ENCODE measurements at places on chromosomes 3 and 15.

DNA sequence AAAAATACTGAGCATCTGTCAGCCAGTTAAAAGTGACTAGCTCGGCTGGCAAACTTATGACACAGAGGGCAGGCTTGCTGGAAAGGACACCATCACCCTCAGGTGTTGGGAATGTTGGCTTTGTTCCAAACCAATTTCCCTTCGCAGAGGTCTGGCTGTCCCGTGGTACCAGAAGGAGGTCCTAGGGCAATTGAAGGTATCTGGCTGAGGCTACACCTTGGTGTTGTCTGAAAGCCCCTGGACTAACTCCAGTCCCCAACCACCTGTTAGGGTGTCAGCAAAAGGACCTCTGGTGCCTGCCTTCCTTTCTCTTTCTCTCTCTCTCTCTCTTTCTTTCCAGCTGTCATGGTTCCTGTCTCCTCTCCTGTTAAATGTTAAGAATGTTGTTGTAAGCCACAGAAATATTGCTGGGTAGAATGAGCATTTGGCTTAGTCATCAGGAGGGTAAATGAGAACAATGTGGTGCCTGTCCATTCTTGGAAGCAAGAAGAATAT lies 12.5 kb downstream of the PRR20G start:
- no peak for DNase-seq

DNA sequence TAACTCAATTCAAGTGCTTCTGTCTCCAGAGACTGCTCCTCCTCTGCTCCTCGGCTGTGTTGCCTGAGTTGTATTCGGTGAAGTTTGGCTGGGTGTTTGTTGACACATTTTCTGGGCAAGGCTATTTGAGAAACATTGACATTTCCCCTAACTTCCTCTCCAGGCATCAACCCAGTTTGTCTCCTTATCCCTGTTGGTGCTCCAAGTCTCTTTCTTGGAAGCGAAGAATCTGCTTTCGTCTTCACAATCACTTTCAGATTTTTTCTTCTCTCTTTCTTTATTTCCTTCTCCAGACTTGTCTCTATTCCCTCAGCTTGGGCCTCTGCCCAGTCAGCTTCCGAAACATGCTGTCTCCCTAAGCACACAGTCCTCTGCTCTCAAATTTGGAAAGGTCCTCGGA lies 84.7 kb downstream of the ETV5 start:
- DNase-seq: no peak

- no peak for DNase-seq
These were observed 324.5 kb downstream of the TBL1XR1 start for GRCh38 chr3:176872771-176873209.

GRCh38 chr15:80637747-80638146 lies 57.4 kb upstream of the ABHD17C start:
- DNase-seq: no peak

DNA sequence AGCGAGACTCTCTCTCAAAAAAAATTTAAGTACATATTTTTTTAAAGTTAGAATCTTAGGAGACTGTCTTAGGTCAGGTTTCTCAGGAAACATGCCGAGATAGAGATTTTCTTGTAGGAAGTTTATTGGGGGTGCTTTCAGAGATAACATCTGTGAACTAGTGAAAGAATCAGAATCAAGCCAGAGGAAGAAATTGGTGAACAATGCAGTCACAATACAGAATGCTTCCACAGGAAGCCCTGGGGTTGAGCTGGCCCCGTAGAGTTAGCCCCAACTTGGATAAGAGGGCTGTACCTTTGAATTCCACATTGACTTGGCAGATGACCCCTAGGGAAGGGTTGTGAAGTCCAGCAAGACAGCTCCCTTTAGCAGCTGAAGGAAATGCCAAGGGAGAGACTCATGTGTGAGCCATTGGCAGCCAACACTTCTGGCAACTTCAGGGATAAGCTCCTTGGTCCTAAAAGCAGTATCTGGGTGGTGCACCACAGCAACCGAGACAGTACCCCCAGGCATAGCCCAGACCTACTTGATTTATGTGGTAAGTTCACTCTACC lies 7.1 kb upstream of the PLCB2 start:
- no peak for DNase-seq

DNA sequence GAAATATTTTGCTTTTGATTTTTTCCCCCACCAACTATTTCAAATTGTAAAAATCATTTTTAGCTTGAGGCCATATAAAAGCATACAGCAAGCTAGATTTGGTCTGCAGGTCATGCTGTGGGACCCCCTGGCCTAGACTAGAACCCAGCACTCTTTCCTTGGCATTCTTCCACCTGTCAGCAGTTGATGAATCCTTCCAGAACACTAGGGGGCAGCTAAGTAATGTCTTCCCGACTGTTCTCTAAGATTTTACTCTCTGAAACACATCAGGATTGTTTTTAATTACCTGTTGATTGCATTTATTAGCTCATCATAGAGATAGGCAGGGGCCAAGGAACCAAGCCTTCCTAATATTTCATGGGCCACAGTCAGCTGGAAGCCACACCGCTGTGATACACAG lies 174.5 kb downstream of the CACNA1D start:
- DNase-seq: no peak

DNA sequence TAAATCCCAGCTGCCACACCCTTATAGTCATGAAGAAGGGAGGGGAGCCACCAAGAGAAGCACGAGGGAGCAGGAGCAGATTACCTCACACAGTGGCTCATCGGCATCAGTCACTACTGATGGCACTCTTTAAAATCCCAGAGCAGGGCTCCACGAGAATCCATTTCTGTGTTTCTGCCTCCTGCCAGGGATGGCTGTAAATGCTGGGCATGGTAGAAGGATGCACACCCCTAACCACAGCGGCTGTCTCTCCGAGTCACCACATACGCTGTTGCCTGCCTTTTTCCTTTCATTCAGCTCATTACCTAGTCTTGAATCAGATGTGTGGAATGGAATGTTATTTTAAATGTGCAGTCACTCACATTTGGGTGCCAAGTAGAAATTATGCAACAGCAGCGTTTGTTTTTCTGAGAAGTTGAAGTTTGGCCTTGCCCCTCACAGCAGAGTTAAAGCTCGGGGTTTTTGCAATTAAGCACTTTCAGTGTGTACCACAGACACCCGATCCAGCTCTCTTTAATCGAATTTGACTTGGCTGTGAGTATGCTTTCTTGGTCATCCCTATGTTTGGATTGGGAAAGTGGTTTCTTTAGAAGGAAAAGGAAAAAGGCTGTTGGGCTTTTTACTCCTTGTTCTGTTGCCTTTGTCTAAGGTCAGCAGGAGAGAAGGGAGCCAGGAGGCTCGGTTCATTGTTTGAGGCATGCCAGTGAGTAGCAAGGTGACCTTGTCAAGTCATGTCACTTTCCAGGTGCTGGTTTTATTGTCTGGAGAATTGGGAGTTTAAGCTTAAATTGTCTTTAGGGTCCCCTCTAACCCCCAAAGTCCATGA lies 284.2 kb upstream of the TPM1 start:
- no peak for DNase-seq

DNA sequence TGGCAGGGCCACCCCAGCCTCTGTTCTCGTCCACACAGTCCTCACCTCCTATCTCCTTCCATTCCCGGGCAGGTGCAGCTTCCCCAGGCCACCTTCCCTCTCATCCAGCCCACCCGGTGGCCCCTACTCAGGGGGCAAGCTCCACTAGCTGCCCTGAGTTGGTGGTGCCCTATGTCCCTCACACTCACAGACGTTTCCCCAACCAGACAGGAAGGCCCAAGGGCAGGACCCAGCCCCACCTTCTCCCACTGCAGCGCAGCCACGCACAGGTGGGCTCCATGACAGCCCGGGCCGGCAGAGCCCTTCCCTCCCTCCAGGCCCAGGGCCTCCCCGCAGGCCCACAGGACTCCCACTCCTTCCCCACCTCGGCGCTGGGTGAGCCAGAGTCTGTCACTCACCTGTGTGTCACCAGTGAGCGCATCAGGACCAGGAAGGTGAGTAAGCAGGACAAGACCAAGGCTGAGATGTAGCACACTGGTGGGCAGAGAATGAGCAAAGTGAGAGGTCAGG lies 11.1 kb downstream of the ISLR start:
- no peak for DNase-seq

GRCh38 chr3:66856533-66856932 lies 141.6 kb upstream of the KBTBD8 start:
- DNase-seq: no peak

GRCh38 chr3:30934208-30934550 lies 39.7 kb upstream of the GADL1 start:
- DNase-seq: no peak

- DNase-seq: no peak
These were observed 112.8 kb upstream of the TMEM108 start for GRCh38 chr3:132925256-132925930.

DNA sequence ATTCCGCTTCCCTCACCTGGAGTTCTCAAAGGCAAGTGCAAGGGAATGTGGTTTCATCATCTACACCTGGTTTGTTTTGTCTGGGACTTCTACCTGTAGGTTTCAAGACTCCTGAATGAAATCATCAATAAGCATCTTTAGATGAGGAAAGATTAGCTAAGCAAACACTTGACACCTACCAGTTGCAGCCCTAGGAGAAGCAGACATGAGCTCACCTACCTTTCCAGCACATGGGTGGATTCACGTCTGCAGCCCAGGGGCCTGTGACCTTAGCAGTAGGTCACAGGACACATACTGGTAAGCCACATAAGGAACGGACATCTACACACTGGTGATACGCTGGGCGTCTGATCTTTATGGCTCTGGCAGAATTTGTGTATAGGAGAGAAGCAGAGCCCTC lies 26.7 kb downstream of the SLCO2A1 start:
- no peak for DNase-seq

DNA sequence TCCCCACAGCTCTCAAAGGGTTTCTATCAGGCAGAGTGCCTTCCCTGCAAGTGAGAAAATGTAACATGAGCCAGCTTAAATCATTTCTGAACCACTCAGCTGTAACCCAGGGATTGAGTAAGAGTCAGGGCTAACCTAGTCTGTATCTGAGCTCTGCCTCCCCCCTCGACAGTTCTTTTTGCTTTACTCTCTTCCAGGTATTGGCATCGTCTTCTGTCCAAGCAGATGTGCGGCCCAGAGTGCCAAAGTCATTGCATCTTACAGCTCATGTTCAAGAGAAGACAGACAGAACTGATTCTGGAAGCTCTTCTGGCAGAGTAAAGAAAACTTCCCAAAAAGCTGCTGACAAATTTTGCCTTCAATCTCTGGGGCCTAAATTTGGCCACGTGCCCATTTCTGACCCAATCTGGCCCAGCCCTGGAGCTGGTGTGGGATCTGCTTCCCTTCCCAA lies 74.8 kb downstream of the ABHD5 start:
- no peak for DNase-seq

- DNase-seq: no peak
These were observed 116.4 kb downstream of the GREM1 start for GRCh38 chr15:32834156-32834555.
